ENCODE measurements at places on chromosomes 11 and 22.

DNA sequence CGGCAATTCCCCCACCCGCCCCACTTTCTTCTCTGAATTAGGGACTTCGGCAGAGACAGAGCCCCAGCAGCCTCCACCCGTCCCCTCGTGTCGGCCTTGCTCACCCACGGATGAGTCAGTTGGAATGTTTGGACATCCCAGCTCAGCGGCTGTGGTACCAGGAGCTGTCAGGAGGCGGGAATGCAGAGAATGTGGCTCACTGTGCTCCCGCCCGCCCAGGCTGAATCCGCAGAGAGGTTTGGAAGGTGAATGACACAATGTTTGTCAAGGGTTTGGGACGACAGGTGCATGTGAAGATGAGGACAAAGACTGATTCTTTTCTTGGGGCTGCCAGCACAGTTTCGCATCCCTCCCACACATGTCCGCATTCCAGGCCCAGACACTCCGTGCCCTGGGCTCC, 39.6 kb downstream of the LIF start:
- no peak for DNase-seq

DNA sequence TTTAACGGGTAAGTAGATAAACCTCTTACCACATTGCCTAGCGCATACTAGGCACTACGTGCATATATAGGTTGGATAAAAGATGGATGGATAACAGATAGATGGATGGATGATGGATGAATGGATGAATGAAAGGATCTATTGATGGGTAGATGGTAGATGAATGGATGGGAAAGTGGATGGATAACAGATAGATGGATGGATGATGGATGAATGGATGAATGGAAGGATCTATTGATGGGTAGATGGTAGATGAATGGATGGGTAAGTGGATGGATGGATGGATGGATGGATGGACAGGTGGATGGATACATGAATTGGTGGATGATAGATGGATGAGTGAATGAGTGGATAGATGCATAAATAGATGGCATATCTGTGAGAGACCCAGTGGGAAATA, 555.0 kb downstream of the MN1 start:
- DNase-seq: no peak

DNA sequence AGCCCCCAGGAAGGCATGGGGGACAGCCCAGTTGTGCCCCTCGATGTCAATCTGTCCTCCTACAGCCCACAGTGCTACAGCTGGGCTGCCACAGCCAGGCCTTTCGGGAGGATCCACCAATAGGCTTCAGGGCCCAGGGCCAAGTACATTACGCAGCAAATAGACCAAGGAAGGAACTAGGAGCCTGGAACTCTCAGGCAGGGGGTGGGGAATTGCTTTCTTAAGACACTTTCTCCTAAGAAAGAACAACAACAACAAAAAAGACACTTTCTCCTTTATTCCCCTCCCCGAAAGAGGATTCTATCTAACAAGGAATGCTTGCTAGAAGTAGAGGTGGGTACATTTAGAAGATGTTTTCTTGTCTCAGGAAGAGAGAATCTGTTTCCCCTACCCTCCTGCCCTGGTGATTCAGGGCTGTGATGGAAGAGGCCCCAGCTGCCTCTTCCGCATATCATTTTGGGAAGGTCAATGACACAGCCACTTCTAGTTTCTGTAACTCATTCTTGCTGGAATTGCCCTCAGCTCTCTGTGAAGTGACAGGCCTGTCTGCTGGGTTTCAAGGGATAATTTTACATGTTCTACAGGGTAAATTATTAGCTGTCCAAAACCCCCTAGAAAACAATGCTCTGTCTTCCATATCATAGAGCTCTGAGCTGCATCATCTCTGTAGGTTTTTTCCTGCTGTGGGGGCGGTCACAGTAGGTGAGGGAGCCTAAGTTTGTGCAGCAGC, 6.0 kb upstream of the MALAT1 start:
- peak; percentile 52 for DNase-seq

GRCh38 chr11:17750013-17750800, 15.6 kb downstream of the KCNC1 start:
- no peak for DNase-seq

DNA sequence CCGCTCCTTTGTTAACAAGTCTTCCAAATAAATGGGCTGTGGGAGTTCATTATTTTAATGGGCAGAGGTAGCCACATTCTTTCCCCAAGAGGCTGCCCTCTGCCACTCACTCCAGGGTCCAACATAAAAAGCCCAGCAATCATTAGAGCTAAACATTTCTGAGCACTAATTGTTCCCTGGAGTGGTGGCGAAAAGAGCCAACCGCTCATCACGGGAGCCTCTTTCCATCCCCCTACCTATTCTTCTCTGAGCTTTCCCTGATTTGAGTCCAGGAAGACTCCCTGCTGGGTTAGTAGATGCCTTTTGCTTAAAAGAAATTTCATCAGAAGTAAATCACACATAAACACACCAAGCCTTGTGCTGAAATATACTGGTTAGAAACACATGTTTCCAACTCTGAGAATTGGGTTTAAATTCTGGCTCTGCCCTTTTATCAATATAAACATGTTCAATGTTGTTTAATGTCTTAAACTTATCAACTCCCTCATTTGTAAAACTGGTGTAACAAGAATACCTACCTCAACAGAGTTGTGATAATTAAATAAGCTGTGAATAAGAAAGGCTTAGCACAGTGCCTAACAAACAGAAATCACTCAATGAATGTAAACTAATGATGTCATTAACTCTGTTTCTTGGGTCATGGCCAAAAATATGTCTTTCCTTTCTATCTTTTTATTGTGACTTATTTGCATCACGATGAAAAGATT, at the start of gene OR5A2:
TSS of gene OR5A2 (minus strand) at position 53 of the 707 bp plus-strand sequence. CDS start 3,460 bp downstream, outside the sequence.
- DNase-seq: no peak

DNA sequence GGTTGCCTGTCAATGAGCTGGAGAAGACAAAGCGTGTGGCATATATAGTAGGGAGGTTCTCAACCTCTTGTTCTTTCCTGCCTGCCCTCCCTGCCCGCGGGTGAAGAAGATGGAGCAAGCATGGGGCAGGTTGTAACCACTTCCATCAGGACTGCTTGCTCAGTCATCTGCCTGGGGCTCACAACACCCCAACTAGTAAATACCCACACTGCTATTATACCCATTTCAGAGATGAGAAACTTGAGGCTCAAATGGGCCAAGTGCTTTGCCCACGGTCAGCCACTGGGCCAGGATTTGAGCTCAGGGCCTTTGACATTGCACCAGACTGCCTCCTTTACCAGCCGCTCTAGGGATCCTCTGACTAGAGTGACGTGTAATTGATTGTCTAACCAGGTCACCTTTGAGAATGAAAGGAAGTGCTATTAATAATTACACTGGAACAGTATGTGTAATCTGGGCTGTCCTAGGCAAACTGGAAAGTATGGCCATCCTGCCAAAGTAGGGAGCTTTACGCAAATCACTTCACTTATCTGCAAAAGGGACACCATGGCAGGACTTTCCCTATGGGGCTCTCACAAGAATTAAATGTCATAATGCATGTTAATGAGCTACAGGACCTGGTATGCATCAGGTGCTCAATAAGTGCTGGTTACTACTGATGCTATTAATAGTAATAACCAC, 2.8 kb upstream of the CDC42EP1 start:
- DNase-seq: no peak

GRCh38 chr11:112697391-112698178, 263.6 kb upstream of the NCAM1 start:
- no peak for DNase-seq

GRCh38 chr11:46060013-46060412, 61.2 kb downstream of the PHF21A start:
- no peak for DNase-seq

GRCh38 chr22:19081351-19081750, 40.9 kb downstream of the DGCR2 start:
- DNase-seq: no peak

DNA sequence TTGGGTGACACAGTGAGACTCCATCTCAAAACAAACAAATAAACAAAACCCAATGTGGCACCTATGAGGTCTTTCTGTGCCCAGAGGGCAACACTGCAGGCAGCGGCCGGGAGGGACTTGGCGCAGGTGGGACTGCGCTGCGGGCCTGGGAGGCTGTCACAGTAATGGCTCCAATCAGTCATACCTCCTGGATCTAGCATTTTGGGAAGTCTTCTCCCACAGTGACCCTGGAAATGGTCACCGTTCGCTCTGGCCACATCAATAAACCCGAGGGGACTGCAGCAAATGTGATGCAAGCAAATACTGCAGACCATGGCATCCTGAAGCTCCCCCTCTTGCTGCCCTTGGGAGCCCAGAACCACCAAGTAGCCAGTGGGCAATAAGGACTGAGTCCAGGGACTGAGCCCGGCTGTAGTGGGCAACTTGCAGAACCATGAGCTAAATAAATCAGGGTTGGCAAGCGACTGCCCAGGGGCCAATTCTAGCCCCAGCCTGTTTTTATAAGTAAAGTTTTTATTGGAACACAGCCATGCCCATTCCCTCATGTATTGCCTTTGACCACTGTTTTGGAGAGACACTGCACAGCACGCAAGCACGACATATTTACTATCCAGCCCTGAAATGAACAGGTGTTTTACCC, 15.4 kb downstream of the SHANK2 start:
- DNase-seq: no peak

GRCh38 chr11:82732734-82733443, 775 bp downstream of the FAM181B start:
- no peak for DNase-seq

DNA sequence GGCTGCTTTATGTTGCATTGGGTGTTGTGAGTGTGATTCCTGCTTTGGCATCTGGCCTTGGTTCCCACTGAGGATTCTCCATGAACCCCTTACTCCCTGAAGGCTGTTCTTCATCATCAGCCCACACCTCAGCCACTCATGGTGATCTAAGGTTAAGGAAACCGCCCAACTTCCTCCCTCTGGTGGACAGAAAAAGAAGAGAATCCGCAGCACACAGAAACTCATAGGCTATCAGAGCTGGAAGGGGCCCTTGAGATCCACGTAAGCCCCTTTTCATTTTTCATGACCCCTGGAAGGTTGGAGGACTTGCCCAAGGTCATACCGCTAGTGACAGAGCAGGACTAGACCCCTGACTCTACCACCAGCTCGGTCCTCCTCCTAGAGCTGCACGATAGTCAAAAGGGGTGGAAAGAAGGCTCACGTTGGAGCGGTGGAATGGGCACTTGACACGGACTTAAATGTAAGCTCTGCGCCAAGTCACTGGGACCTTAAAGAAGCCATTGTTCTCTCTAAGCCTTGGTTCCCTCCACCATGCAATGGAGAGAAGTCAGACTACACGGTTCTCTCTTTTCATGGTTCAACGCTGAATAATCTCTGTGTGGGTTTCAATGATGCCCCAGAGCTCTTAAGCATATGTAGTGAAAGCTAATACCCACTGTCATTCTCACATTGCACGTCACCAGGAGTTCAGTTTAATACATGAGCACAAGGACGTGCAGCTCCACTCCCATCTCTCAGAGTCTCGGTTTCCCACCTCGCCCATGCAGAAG, 83.6 kb upstream of the CRTAM start:
- no peak for DNase-seq

DNA sequence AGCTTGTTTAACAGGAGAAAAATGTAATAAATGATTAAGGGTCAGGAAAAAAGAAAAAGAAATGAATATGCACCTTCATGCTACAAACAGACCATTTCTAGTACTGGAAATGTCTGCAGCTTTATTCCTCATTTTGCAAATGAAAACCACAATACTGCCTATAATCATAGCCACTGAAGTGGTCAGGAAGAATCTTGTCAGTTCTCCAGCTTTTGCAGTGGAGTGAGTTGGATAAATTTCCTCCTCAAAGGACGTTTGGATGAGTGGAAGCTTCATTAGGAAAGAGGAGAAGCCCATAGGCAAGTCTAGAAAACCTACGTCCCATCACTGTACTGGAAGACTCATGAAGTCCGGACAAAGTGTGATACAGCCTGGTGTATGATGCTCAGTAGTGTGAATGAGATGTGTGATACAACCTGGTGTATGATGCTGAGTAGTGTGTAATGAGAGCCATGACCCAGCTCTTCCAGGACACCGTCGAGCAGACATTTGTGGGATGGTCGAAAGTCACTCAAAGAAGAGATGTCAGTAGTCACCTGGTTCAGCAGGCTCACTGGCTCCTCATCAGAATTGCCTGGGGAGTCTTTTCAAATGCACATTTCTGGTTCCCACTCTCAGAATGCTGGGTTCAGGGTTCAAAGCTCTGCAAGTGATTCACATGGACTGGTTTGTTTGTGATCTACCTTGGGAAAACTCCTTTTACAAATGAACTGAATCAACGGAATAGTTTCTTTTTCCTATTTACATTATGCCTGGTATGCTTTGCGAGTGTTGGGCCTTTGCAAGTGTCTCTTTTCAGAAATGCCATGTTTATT, 101.3 kb downstream of the PDHX start:
- no peak for DNase-seq

DNA sequence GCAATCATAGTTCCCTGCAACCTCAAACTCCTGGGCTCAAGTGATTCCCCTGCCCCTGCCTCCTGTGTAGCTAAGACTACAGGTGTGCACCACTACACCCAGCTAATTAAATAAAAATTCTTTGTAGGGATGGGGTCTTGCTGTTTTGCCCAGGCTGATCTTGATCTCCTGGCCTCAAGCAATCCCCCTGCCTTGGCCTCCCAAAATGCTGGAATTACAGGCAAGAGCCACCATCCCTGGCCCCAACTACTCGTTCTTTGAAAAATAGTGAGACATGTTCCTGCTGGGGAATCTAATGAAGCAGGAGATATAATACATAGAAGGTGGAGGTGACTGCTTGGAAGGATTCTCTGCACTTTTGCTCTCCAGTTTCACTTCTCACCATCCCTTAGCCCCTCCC, 40.1 kb upstream of the RFPL3 start:
- DNase-seq: peak; percentile 3

DNA sequence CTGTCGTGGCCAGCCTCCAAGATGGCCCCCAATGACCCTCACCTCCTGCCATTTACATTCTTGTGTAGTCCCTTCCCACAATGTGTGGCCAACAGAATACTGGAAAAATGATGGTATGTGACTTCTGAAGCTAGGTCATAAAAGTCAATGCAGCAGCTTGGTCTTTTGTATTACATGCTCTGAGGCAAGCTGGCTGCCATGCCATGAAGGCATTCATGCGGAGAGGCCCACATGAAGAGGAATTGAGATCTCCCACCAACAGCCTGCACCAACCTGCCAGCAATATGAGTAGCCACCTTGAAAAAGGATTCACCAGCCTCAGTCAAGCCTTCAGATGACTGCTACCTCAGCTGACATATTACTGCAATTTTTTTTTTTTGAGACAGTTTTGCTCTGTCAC, 4.6 kb downstream of the MRTFA start:
- no peak for DNase-seq

GRCh38 chr11:131486100-131486499, 115.7 kb downstream of the NTM start:
- DNase-seq: no peak

- DNase-seq: no peak
These were observed 110.6 kb downstream of the SYN3 start for GRCh38 chr22:32947573-32947972.

DNA sequence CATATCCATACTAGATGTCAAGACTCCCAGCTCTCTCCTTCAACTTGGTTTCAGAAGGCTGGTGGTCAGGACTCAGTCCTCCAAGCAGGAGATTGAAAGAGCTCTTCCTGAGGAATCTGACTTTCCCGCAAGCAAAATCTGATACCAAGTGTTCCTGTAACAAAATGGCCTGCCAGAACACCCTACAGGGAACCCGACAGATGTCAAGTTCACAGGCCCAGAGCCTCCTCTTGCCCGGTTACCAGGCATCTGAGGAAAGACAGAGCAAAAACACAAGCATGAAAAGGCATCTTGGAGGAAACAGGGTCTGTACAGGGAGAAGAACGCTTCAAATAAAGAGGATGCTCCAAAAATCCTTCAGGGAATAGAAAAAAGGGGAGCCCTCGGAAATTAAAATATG, 8.7 kb upstream of the KCNJ5 start:
- no peak for DNase-seq

GRCh38 chr11:3138178-3139085, 26.7 kb downstream of the OSBPL5 start:
- DNase-seq: no peak
